ENCODE measurements at places on chromosomes 7 and 10.

- DNase-seq = no peak
These were observed 178.5 kb downstream of the AMPH start for GRCh38 chr7:38452681-38453108.

DNA sequence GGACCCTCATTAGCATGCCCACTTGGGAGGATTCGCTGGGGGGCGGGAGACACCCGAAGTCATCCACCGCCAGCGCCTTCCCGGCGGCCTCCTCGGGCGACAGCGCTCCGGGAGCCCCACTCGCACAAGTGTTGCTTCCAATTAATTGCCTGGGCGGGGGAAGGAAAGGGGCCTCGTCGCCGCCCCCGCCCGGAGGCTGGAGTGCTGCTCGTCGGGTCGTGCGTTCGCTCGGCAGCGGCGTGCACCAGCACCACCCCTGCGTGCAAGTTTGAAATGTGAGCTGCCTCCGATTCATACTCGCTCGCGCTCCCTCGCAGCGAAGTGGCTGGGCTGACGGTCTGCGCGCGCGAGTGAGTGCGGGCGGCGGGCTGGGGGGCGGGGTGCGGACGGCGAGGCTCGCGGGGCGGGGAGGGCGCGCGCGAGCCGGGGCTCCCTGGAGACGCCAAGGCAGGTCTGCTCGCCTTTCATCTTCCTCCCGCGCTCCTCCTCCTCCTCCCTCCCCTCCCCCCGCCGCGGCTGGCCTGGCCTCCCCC is 104.6 kb upstream of the PPIF start:
- DNase-seq = no peak

DNA sequence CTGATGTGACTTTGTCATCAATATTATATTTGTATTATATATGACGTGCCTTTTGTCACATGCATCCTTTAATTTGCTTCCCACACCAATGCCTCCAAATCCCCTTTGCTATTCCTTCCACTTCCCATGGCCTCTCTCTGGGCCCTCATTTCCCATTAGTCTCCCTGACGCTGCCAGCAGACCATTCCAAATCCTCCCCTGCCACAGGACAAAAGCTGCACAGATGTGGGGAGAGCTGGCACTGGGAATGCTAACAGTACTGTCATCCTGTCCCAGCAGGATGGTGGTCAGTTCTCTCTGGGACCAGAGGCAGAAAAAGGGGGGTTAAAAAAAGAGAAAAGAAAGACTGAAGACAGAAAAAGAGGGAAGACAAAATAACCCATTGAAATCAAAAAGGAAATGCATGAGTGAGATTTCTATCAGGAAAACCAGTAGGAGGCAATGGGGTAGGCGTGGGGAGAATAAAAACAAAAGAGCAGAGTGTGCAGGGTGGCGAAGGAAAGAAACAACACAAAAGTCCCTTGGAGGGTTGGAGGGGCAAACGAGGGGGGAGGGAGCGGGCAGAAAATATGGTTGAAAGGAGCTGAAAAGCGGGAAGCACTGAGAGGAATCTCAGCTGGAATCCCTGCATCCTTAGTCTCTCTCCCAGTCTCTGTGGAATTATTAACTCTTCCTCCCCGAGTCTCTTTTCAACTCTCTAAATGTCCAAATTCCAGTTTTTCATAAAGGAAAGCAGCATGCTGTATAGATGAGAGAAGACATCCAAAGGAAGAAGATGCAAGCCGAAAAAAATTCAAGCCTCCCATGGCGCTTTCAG is 59.2 kb upstream of the PTN start:
- DNase-seq = no peak

DNA sequence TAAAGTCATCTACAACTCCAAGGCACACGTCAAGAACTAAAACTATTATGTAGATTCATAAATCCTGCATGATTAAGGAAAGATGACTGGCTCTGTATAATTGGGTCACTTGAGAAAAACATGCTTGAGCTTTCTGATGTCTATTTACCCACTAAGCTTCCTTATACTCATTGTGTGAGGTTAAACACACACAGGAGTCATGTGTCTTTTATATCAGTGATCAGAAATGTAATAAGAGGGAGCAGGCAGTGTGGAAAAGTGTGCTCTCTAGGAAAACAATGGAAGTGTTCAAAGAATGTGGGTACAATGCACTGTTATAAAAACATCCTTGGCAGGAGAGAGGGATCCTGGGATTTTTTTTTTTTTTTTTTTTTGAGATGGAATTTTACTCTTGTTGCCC is 108.6 kb upstream of the ARID5B start:
- no peak for DNase-seq

DNA sequence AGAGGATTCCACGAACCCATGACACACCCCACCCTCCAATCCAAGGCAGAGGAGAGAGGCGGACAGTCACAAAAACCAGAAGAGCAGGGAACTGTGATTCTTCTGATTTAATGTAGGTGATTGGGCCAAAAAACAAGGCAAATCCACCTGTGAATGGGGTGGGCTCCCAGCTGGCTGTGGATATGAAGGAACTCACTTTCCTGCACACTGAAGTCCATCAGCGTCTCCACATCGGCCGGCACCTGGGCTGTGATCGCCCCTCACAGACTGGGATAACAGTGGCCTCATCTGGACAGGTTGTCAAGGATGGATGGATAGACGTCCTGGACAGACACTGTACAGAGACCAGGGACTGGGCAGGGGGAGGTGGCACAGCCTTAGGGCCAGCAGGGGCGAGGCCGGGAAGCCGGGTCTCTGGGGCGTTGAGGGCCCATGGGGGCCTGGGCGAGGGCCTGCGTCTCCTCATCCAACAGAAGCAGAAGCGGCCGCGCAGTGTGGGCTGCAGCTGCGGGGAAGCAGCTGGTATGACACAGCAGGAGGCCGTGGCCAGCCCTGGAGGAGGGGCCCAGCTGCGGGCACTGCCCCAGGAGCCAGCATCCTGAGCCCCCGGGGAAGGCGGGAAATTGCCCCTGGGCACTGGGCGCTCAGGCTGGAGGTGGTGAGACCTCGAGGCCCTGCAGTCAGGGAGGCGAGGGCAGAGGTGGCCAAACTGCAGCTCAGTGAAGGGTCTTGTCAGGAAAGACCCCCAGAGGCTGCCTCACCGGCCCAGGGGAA is 54.2 kb downstream of the DIP2C start:
- DNase-seq = no peak

DNA sequence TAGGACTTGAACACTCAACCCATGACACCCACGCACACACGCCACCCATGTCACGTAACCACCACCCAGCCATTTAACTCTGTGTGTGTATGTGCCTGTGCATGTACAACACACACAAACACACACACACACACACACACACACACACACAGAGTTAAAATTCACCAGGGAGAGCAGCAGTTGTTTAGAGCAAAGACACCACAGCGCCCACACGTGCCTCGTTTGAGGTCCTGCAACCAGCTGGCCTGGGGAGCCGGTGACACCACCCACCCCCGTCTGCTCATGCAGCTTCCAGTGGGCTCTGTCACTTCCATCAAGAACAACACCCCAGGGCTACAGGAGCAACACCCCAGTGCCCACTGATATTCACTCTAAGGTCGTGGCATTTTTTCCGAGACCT is 97.4 kb downstream of the ELFN1 start:
- DNase-seq = no peak

Measured in iPS DF 6.9 (cell line).